Fibroblast of upper back skin (primary cell): ENCODE measurements at places on chromosomes 12 and 14.

GRCh38 chr12:89861086-89861485, 152.4 kb upstream of the ATP2B1 start:
- DNase-seq, result peak; percentile 5

GRCh38 chr12:29782871-29783772, 620 bp downstream of the TMTC1 start:
- no peak for DNase-seq

- no peak for DNase-seq
Observed at GRCh38 chr12:51195841-51196240, 22.0 kb downstream of the POU6F1 start.

- no peak for DNase-seq
Observed at GRCh38 chr12:131836714-131837397, 8.7 kb downstream of the MMP17 start.

GRCh38 chr12:22435583-22435982, 101.1 kb upstream of the ST8SIA1 start:
- no peak for DNase-seq
